ENCODE measurements at places on chromosomes 12 and 14.

GRCh38 chr12:48995086-48995879, 3.9 kb downstream of the DDN start:
- no peak for DNase-seq

DNA sequence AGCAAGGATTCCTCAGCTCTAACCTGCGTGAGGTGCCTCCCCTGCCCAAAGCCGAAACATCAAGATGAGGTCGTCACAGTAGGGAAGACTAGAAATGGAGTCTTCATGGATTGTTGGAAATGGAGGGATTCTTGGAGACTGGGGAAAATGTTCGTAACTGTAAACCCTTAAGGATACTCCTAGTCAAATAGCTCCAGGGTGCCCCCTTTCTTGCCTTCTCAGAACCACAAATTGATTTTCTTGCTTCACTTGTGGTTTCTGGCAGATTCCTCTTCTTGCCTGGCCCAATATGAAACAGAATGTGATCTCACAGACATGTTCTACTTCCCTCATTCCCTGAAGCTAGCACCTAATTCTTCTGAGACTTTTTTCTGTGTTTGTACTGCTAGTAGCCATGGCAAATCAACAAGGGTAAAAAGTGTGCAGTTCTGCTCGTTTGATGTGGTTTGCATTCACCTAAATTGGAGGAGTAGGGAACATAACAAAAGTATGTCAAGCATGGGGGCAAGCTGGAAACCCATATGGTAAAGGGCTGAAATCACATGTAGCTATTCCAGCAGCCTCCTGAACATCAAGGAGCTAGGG, 332.0 kb downstream of the PAWR start:
- no peak for DNase-seq

DNA sequence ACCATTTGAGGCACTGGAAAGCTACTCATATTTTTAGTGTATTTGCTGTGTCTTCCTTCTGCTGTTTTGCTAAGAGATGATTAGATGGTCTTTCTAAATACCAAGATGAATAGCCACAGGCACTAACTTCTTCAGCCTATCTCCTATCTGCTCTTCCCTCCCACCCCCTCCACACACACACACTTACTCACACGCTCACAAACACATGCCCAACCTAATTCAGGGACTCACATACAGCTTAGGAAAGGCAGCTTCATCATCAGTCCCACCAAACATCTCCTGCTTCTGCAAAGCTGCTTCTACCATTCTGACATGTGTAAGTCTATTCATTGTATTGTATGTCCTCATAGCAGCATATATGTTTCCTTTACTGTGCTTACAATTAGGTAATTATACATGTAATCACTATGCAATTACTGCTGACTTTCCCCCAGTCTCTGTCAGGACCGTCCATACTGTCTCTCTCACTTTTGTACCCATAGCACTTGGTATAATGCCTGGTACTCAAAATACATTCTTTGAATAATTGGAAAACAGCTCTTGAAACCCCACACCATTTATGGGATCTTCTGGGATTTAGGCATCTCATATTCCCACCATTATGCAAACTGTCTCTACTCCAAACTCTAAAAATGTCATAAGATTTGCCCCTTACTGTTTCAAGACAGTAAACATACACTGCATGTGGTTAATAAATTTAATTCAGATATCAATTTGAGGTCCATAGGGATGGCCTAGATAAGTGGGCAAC, 83.3 kb upstream of the HIF1A start:
- no peak for DNase-seq

GRCh38 chr12:31591380-31591901, 505 bp upstream of the DENND5B start:
- no peak for DNase-seq

DNA sequence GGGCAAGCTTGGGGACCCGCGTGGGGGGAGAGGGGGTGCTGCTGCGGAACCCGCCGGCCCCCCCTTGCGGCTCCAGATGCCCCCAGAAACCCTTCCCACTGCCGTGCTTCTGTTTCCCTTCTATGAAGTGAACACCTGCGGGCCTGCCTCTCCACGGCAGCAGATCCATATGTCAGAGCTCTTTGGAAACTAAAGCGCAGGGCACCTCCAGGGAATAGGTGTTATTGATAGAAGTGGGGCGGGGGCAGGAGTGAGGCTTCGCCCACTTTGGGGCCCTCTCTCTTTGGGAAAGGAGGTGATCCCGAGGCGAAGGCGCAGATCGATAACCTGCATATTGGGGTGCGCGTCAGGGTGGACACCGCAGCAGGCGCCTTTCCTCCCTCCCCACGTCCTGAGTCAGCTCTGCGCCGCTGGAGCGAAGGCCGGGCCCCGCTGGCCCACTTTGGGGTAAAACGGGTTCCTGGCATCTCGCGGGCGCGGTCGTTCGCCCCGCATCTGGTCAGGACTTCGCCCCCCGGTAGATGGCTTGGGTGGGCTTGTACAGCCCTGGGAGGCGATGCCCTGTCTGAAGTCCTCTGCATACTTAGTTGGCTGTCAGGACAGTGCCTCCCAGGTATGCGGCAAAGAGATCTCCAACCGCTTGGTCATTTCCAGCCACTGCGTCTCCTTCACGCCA, 524 bp downstream of the KMT5A start:
- no peak for DNase-seq

DNA sequence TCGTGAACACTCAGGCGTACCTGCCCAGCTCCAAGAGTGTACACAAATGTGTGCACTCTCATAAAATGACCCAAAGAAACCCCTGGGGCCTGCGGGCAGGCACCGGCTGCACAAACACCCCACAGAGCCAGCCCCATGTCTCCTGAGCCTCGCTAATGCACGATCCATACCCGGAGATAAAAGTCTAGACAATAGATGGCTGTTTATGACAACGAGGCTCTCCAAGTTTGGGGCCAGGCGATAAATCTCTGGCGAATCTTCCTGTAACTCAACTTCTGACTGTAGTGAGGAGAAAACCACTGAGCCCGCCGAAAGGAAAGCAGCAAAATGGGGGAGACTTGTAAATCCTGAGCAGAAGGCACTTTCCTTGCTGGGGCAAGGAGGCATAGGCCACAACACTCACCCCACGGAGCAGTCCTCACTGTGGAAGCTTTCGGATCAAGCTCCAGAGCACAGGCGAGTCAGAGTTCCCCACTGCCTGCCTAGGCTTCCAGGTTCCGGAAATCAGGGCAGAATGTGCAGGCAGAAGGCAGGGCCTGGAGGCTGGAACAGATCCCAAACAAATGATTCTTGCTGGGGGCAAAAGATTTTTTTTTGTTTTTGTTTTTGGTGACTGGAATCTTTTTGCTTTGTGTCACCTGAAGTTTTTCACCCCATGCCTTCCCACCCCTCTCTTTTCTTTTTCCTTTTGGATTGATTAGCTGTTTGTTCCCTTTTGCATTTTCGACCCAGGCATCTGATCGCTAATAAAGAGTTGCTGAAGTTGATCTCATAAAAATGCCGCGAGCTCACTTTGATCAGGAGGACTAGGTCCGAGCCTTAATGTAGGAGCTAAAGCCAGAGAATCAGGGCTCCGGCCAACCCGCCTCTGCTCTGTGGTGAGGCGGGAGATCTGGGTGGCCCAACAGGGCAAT, 4.5 kb upstream of the HOXC11 start:
- DNase-seq = no peak

- DNase-seq = no peak
Measured at GRCh38 chr12:121723200-121723599, 10.6 kb downstream of the TMEM120B start.

GRCh38 chr12:15956413-15957185, 45.5 kb downstream of the DERA start:
- no peak for DNase-seq

GRCh38 chr12:112447106-112447505, 28.4 kb downstream of the PTPN11 start:
- DNase-seq = no peak

DNA sequence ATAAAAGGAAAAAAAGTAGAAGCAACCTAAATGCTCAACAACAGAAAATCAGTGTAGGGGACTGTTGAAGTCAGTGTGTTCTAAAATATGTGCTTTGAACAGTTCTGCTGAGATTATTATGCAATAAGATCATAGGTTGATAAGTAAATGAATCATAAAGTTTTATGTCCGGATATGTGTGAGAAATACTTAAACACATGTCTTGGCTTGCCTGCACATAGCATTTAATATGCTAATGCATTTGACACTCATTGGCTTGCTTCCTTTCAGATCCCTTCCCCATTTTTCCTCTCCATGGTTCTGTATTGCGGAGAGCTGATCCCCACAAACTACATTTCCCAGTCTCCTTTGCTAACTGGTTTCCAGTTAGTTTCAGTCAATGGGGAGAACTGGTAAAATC, 573.8 kb upstream of the TBX3 start:
- no peak for DNase-seq

DNA sequence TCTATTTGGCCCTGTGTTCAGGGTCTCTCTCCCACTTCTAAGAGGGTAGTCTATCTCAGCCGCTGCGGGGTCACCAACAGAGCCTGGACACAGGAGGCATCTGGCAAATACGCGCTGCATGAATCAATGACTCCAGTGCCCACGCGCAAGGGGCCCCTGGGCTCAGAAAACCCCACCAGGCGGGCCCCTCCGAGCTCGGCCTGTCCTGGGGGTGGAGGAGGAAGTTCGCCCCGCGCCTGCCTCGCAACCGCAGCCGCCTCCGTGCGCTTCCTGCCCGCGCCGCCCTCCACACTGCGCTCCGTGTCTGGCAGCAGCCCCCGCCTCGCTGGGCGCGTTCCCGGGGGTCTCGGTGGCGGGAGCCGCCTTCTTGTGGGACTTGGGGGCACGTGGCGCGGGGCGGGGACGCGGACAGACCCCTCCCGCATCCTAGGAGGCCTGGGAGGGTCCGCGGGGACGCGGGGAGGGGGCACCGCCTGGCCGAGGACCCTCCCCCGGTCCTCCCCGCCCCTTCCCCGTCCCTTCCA, 811 bp upstream of the FBRSL1 start:
- DNase-seq = peak; percentile 28

DNA sequence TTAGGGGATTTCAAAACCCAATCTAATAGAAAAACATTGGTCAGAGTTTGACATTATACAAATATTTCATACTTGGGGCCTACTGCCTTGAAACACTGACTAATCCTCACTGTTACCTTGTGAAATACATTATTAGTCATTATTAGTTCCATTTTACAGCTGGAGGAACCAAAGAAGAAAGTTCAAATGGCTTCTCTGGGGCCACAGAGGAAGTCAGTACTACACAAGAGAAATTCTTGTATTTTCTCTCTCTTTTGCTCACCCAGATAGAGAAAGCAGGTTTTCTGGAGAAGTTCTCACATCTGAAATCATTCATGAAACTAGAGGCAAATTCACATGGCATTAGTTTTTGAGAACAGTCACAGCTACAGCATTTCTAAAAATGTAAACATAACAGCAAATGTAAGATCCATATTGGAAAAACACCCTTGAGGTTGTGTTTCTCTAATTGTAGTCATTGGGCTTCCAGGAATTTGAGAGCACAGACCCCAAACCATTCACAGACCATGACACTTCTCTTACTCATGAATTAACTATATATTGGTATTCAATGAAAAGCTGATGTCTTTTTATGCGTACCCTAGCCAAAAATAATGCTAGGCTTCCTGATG, 83.0 kb downstream of the LLPH start:
- no peak for DNase-seq

GRCh38 chr12:78695749-78696148, 168.8 kb upstream of the SYT1 start:
- DNase-seq = no peak

DNA sequence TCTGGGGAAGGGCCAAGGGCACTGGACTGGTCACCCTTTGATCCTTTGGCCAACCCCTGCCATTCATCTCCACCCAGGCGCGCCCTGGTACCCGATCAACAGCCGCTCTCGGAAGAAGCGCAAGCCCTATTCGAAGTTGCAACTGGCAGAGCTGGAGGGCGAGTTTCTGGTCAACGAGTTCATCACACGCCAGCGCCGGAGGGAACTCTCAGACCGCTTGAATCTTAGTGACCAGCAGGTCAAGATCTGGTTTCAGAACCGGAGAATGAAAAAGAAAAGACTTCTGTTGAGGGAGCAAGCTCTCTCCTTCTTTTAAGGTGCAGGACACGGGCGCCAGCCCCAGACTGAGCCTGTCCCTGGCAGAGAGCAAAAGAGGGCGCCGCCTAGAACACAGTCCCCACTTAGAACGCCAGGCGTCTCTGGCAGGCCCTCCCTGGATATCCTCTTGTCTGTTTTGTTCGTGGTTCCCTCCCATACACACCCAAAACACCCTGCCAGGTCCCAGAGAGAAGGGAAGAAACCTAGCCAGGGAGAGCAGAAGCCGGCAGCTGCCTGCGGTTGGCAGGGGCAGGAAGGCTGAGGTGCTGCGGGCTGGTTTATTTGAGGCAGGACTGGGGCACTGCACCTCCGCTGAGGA, 1.7 kb downstream of the HOXC12 start:
- no peak for DNase-seq

GRCh38 chr12:5488626-5488955, 56.7 kb downstream of the NTF3 start:
- DNase-seq = no peak

DNA sequence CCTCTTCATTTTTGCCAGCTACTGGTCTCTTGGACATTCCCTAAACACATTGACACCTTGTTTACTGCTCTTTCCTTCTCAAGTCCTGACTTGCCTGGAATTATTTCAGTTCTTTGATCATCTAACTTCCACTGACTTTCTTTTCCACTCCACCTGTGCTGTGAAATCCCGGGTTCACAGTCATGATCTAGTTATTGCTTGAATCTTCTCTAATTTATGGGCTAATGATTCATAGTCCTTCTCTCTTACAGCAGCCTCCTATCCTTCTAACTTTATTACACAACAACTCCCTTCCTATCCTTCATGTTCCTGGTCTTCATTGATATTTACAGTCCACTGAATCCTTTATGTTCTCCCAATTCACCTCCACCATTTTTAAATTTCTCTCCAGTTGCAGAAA, 260.1 kb downstream of the C12orf75 start:
- DNase-seq = no peak

DNA sequence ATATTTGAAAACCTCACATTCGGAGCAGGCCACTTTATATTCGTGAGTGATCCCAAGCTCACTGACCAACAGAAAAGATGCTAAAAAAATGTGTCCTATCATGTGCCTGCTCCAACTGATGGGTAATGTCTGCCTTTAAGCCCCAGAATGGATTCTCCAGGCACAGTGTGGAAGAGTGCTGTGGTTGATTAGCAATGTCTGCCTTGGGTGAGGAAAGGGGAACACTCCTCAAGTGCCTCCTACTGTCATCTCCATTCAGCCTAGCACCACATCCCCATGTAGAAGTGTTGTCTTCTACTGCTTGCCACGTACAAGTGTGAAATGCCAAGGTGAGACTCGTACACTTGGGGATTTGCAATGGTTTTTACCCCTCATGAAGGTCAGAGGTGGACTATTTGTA, 199.3 kb downstream of the SLC41A2 start:
- no peak for DNase-seq

All from stimulated activated CD4-positive, alpha-beta T cell treated with anti-CD3 and anti-CD28 coated beads, Interleukin-1b, Interleukin-23, amount 100 ng/mL, for 1 hour (primary cell).